Upper lobe of left lung (tissue), 6 donors: ENCODE measurements at places on chromosomes 12 and 14. TPM values are rescaled to one million over a fixed set of nuclear protein-coding genes. Genes with fewer than 3 reads are reported as not detected.

Gene ACSM4
- total RNA-seq, result not detected

- no peak for DNase-seq
- no peaks in the 10 kb centered on the region for H3K4me1 ChIP-seq
- no peaks in the 10 kb centered on the region for H3K27me3 ChIP-seq
- H3K36me3 ChIP-seq, result no peaks in the 10 kb centered on the region
- no peak overlapping the region for H3K4me3 ChIP-seq
- no peak overlapping the region for H3K27ac ChIP-seq
Observed at GRCh38 chr14:101289230-101289690, 272.0 kb upstream of the DIO3 start.

DNA sequence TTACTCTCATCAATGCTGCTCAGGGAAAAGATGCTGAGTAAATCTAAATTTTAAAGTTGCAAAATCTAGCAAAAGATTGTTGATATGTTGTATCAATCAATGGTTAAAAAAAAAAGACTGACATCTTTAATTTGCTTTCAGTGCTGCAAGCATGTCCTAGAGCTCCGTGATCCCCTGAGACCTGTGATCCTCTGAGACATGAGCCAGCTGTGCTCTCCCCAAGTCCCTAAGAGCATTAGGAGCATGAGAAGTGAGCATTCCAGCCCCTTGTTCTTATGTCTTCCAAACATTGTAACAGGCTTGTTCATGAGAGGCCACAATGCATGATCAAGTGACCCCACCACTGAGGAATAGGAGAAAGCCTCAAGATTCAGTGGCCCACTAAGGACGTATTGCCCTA lies 116.6 kb downstream of the DAD1 start:
- peaks cover 4% of the 10 kb centered on the region for H3K4me1 ChIP-seq
- no peaks in the 10 kb centered on the region for H3K36me3 ChIP-seq
- no peak for DNase-seq
- H3K4me3 ChIP-seq, result no peak overlapping the region

Gene ART4
- 2.1 TPM for total RNA-seq

Gene PAPLN
- 14.9 TPM for total RNA-seq

- no peaks in the 10 kb centered on the region for H3K36me3 ChIP-seq
- H3K27ac ChIP-seq, result peak overlapping the region; percentile 93
- peak overlapping the region; percentile 80 for H3K4me3 ChIP-seq
- no peaks in the 10 kb centered on the region for H3K27me3 ChIP-seq
- H3K4me1 ChIP-seq, result peaks cover 71% of the 10 kb centered on the region
Observed at GRCh38 chr14:92513966-92514843, 624 bp downstream of the RIN3 start.

Gene TAPBPL
- 34.8 TPM for total RNA-seq

DNA sequence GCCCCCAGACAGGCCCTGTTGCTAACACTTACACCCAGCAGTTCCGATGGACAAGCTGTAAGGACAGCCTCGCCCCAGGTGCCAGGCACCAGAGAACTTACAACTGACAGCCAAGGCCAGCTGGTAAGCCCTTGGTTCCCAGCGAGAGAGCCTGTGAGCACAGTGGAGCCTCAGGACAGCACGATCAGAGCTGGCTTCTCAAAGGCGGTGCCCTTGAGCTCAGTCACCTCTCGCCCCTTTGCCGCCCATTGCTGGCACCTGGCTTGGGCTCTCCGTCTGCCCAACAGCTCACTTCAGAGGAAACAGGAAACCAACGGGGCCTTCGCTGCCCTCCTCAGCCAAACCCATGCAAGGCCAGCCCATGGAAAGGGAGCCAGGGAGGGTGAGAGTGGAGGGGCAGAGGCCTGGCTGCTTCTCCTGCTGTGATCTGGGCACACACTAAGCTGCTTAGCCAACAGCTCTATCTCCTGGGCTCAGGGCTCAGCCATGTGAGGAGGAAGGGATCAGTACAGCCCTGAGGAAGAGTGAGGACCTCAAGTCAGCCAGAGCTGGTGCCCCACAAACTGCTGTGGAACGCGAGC lies 98.5 kb downstream of the SINHCAF start:
- no peak overlapping the region for H3K4me3 ChIP-seq
- no peaks in the 10 kb centered on the region for H3K36me3 ChIP-seq

Gene SLC17A8
- total RNA-seq, result not detected

DNA sequence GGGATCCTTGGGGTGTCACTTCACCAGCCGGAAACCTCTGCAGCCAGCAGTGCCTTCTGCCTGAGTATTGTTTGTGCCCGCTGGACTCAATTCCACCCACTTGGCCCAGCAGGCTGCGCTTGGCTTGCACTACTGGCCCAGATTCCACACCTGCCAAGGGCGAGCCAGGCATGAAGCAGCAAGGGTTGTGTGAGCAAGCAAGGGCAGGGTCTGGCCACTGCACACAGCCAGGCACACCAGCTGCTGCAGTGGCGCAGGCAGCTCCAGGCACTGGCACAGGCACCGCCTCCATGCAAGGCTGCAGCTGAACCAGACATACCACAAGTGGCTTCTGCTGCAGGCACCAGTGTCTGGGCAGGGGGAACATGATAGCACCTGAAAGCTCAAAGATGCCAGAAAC lies 99.5 kb downstream of the NUAK1 start:
- no peaks in the 10 kb centered on the region for H3K4me1 ChIP-seq
- no peaks in the 10 kb centered on the region for H3K36me3 ChIP-seq
- DNase-seq, result peak; percentile 34
- H3K27me3 ChIP-seq, result no peaks in the 10 kb centered on the region
- no peak overlapping the region for H3K27ac ChIP-seq
- H3K4me3 ChIP-seq, result no peak overlapping the region

GRCh38 chr14:22190411-22191191 lies 398.4 kb downstream of the DAD1 start:
- no peaks in the 10 kb centered on the region for H3K27me3 ChIP-seq
- H3K4me3 ChIP-seq, result no peak overlapping the region
- no peaks in the 10 kb centered on the region for H3K36me3 ChIP-seq

GRCh38 chr12:112875608-112876007 lies 31.2 kb upstream of the OAS1 start:
- H3K27me3 ChIP-seq, result no peaks in the 10 kb centered on the region
- no peak for DNase-seq

- H3K4me1 ChIP-seq, result peaks cover 35% of the 10 kb centered on the region
- no peak for DNase-seq
- no peak overlapping the region for H3K4me3 ChIP-seq
- no peaks in the 10 kb centered on the region for H3K36me3 ChIP-seq
- H3K27ac ChIP-seq, result no peak overlapping the region
Observed at GRCh38 chr14:22433069-22433468, 156.0 kb downstream of the DAD1 start.

GRCh38 chr12:40253936-40254335 lies 29.1 kb downstream of the LRRK2 start:
- H3K27me3 ChIP-seq, result no peaks in the 10 kb centered on the region
- no peak overlapping the region for H3K27ac ChIP-seq
- no peaks in the 10 kb centered on the region for H3K4me1 ChIP-seq
- H3K36me3 ChIP-seq, result peaks cover 61% of the 10 kb centered on the region
- DNase-seq, result no peak

Gene OASL
- 5.2 TPM for total RNA-seq

DNA sequence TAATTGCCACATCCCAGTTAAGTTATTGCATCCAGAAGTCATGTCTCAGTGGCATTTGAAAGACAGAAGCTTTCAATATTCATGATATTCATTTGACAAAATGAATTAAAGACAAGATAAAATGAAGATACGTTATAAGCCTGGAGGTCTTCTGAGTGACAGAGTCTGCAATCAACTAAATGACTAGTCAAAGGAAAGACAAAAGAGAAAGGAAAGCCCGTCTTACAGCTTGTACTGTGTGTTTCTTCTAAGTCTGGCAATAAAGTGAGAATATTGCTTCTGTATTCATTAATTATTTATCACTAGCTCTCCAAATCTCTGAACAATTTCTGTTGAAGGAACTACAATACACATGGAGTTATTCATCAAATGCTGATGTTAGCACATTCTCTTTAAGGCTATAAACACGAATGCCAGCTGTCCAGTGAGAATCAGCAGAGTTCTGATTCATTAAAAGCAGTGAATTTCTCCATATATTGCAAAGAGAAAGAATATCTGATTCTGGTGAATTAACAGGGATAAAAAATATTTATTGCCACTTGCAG lies 70.7 kb downstream of the ATXN7L3B start:
- H3K36me3 ChIP-seq, result no peaks in the 10 kb centered on the region
- no peak for DNase-seq
- no peaks in the 10 kb centered on the region for H3K27me3 ChIP-seq

Gene SOAT2
- total RNA-seq, result not detected

Gene RAD9B
- not detected for total RNA-seq

GRCh38 chr14:65222440-65222858 lies 120.1 kb upstream of the MAX start:
- H3K27me3 ChIP-seq, result no peaks in the 10 kb centered on the region
- no peaks in the 10 kb centered on the region for H3K4me1 ChIP-seq
- H3K27ac ChIP-seq, result no peak overlapping the region
- peak; percentile 59 for DNase-seq
- no peaks in the 10 kb centered on the region for H3K36me3 ChIP-seq
- no peak overlapping the region for H3K4me3 ChIP-seq

DNA sequence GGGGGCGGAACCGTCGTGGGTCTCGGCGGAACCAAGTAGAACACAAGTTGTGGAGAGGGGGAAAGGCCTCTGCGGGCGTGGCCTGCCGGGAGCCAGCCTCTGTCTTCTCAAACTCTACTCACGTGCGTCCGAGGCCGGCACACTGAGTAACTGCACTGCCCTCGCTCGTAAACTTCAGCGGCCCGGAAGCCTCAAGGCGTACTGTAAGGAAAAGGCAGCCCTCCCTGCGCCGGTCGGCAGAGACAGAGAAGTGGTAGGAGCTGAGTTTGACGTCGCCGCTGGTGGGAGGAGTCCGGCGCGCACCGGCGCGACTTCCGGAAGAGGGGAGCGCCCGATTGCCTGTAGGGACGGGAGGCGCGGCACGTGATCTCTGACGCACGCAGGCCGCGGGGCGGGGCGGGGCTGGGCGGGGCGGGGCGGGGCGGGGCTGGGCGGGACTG lies at the start of gene FBXO33:
TSS of gene FBXO33 (minus strand) at position 255 of the 440 bp plus-strand sequence. CDS start 271 bp downstream, outside the sequence.
- peak within 1 kb of the TSS; percentile 99 for H3K27ac ChIP-seq
- DNase-seq, result peak; percentile 99
- peaks cover 27% of the 10 kb centered on the region for H3K4me1 ChIP-seq
- peak within 1 kb of the TSS; percentile 97 for H3K4me3 ChIP-seq
- no peaks in the 10 kb centered on the region for H3K36me3 ChIP-seq
- H3K27me3 ChIP-seq, result no peaks in the 10 kb centered on the region

DNA sequence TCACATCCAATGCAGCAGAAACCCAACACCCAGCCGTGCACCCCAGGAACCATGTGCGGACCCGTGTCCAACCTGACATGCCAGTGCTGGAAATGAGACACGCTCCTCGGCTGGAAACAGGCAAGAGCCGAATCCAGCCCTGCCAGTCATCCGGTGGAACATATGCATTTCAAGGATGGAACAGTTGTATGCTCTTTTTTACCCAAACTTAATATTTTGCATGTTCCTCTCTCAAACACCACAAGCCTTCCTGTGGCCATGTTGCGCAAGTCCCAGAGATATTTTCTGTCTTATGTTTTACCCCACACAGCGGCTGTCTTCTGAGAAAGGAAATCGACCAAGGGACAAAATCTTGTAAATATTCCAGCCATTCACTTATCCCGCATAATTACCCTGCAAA lies 196.9 kb downstream of the BCL11B start:
- peak overlapping the region; percentile 48 for H3K27ac ChIP-seq
- no peak overlapping the region for H3K4me3 ChIP-seq
- no peaks in the 10 kb centered on the region for H3K36me3 ChIP-seq
- no peak for DNase-seq
